ENCODE measurements at places on chromosomes 16 and 17.

DNA sequence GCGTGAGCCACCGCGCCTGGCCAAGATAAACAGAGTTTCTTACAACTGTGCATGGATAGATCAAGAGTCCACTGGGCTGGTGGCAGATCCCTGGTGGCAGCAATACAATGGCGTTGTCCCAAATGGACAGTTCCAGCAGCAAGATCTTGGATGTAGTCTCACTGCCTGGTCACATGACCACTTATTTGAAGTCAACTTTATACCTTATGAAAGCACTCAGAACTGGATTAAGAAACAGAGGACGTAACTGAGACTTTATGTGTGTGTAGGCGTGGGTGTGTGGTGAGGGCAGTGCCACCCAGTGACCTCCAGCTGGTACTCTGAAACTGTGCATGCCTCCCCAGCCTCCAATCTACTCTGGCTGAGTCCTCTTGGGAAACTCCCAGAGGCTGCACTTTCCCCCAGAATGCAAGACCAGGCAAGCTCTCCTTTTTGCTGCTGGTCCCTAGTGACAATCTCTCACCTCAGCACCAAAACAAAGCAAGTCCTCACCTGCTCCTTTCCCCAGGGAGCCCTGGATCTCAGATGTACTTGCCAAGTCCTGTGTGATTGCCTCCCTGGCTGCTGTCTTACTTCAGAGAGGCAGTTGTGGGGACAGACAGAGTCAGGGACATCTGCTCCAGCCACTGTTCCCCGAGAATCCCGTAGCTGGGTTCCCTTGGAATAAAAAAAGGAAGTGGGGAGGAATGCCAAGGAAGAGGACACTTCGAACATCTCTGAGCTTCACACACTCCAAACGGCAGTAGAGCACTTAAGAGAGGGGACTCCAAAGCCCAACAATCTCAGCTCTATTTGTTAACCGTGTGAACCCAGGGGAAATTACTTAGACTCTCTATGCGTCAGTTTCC is 11.7 kb upstream of the ST6GALNAC2 start:
- DNase-seq = no peak

DNA sequence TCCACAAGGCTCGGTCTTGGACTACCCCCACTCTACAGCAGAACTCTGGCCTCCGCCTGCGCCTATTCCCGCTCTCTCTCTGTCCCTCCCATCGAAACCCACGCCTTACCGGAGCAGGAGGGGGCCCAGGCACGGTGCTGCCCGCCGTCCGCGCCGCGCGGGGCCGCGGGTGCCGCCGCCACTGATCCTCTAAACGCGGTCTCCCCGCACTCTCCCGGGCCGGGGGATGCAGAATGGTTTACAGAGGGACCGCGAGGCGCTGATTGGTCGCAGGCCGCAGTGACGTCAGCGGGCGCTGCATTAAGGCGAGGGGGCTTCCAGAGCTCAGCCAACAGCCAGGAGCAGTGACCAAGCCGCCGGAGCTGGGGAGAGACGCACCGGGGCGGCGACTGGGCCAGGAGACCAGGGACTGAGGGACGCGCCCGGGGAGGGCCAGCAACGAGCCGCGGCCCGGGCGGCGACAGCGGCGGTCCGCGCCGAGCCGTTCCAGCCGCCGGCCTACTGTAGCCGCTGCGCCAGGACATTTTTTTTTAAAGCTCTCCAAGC is 747 bp upstream of the LHX1 start:
- DNase-seq = no peak

- DNase-seq = no peak
These were observed 70.7 kb upstream of the PLCG2 start for GRCh38 chr16:81708266-81709015.

GRCh38 chr17:42153919-42154742 is 658 bp downstream of the RAB5C start:
- no peak for DNase-seq

GRCh38 chr17:40779181-40779909 is 3.0 kb downstream of the KRT27 start:
- no peak for DNase-seq

GRCh38 chr17:8013731-8014557 is 11.5 kb downstream of the GUCY2D start:
- no peak for DNase-seq

DNA sequence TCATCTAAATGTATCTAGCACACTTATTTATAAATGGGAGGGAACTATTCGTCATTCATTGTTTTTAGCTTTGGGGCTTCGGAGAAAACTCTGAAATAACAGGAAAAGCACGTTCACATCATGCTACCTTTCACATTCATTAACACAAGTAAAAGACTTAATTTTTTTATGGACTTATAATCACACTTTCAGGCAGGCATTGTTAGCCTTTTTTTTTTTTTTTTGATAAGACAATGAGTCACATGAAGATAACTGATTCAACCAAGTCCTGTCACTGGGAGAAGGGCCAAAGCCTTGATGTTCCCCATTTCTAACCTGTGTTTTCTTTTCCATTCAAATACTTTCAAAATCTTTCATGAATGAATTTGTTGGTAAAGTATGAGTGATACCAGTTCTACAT is 631.3 kb upstream of the CA10 start:
- no peak for DNase-seq

GRCh38 chr16:46748775-46749705 is 896 bp upstream of the MYLK3 start:
- DNase-seq = no peak

- DNase-seq = no peak
These were observed 607.1 kb downstream of the KCNJ2 start for GRCh38 chr17:70776441-70776840.

DNA sequence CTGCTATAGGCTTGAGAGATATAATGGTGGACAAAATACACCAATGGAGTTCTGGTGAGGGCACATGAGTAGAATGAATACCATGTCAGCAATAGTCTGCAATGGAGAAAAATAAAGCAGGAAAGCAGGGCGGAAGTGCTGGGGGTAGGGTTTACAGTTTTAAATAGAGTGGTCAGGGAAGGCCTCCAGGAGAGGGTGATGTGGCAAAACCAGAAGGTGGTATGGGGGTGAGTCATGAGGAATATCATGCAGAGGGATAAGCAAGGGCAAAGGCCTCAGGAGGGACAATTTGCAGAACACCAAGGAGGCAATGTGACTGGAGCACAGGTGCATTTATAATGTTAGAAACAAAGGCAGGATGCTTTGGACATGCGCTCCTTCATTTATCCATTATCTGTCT is 102.0 kb downstream of the ITFG1 start:
- DNase-seq = no peak

DNA sequence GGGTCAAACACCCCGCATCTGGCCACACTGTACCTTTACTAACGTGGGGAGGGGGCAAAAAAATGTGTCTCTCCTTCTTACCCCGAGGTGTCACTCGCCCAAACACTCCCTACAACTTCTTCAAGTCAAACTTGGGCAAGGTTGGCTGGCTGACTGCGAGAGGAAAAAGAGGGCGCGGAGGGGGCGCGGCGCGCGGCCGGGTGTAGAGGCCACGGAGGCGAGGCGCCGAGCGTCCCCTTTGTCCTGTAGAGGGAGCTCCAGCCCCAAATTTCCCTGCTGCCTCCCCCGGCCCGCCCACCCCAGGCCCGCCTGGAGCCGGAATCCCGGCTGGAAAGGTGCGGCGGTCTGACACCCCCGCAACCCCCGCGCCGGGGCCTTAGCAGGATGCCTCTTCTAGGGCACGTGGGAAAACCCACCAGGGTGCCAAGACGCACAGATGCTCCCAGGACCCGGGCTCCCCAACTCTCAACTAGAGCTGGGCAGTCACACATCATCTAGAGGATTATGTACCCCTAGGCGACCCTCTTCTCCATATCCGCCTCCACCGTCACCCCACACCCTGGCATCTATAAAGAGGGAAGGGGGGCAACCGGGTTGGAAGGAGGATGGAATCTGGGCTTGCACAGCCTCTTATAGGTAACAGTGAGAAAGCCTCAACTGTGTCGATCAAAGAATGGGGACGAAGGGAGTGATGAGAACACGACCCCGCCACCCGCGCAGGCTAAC is 4.2 kb downstream of the IRX3 start:
- no peak for DNase-seq

GRCh38 chr16:86800894-86801293 is 222.5 kb downstream of the FOXL1 start:
- no peak for DNase-seq

- DNase-seq = no peak
These were observed 17.7 kb upstream of the SALL1 start for GRCh38 chr16:51168755-51169154.

DNA sequence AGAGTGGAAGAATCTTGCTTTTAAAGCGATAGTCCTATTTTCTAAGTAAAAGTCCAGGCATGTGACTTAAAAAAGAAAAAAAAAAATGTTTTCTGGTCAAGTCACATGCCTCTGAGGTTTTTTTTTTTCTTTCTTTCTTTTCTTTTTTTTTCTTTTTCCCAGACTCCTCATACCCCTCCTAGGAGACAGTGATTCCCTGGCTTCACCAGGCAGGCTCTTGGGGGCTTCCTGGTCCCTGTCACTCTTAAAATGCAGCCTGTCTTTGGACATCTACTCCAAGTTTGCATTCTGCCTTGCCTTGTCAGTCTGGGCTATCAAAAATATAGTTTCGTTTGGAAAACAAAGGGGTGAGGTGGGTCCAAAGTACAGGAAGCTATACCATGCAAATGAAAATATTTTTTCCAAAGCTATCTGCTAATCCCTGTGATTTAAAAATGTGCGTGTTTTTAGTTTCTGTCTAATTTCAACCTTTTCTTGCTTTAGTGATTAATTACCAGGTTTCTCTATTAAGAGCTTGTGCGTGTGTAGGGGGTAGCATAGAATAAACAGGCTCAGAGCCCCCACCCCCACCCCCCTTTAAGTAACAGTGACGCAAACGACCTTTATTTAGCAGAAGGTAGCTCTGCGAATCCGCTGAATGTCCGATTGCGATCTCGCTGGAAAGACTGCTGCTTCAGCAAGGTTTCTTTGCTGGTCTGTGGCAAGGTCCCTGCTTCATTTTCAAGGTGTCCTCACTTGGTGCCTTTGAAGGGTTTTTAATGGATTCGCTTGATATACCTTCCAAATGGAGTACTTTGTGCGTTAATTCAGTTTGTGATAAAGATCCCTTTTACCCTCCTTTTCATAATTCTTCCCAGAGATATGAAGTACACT is 510.2 kb downstream of the WWOX start:
- no peak for DNase-seq

GRCh38 chr17:49980703-49981197 is 11.8 kb downstream of the DLX4 start:
- no peak for DNase-seq

GRCh38 chr17:81966343-81967243 is 5.6 kb upstream of the NOTUM start:
- DNase-seq = no peak

DNA sequence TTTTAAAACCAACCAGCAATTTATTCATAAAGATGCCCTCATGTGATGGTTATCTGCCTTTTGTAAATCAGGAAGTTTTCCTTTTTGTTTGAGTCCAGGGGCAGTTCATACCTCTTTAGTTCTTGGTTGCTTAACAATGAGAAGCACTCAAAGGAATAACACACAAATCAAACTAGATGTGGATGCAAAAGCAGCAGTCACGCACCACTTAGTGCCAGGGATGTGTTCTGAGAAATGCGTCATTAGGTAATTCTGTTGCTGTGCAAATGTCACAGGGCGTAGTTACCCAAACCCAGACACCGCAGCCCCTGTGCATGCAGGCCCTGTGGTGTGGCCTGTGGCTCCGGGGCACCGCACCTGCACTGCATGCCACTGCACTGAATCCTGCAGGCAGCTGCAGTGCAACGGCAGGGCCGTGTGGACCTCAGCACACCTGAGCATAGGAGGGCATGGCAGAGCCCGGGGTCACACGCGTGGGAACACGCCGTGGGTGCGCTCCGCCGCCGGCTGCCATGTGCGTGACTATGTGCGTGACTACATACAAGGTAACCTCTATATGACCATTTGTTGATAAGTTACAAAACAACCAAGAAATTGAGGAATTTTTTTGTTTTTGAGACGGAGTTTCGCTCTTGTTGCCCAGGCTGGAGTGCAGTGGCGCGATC is 39.6 kb downstream of the PKD1 start:
- no peak for DNase-seq

- no peak for DNase-seq
These were observed 68.8 kb downstream of the RMI2 start for GRCh38 chr16:11413907-11414595.

DNA sequence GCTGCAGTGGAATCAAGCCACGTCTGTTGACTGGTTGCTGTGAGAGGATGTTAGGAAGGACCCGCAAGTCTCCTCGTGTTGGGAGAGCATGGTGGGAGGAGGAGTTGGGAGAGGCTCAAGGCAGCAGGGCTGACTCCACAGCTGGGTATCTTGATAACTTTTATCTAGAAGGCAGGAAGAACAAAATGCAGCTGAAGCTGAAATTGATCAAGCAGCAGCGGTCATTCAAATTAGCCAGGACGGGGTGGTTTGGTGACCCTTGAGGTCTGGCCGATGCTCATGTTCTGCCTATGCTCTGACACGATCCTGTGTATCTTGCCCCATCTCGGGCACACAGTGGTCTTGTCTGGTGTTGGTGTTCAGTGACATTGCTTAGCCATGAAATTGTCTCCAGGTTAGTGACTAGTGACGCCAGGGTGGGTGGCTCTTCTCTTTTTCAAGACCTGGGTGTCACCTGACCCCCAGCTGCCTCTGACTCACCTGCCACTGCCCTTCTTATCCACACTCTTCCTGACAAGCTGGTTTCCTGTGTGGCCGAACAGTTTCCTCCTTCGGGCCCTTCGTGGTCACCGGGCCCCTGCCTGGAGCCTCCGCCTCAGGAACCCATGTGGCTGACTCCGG is 19.1 kb downstream of the NPTX1 start:
- no peak for DNase-seq

- DNase-seq = no peak
These were observed 211.2 kb downstream of the RPTOR start for GRCh38 chr17:80755650-80756405.

GRCh38 chr16:28548306-28548802 is 5.4 kb upstream of the SGF29 start:
- no peak for DNase-seq

- peak; percentile 48 for DNase-seq
These were observed 1.2 kb upstream of the FGF11 start for GRCh38 chr17:7437950-7438614.

- DNase-seq = no peak
These were observed 167.1 kb downstream of the CCDC182 start for GRCh38 chr17:57577751-57578607.

DNA sequence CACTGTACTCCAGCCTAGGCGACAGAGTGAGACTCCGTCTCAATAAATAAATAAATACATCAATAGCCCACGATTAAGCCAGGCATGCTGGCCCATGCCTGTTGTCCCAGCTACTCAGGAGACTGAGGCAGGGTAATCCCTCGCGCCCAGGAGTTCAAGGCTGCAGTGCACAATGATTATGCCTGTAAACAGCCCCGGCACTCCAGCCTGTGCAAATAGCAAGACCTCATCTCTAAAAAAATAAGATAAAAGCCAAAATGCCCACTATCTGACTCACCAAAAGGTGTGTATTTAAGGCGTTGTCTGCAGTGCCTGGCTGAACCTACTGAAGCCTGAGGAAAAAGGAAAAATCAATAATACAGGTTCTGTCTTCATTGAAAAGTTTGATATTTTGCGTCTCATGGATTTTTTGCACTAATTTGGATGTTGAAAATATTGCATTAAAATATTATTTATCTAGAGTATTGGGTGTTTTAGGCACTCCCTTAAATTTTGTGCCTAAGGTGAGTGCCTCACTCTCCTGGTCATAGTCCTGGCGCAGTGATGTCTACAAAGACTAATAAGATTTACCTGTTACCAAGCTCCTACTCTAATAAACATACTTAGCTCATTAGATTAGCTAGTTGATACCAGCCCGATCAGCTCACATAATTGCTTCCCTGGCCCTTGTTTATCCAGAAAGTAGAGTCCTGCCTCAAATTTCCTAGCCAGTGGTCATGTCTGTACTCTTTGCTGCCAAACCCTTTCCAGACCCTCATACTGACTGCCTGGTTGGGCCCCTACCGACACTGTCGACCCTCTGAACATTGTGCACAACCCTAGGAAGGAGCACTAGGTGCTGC is 24.7 kb upstream of the TOB1 start:
- no peak for DNase-seq
